ENCODE measurements at places on chromosomes 5 and 9.

GRCh38 chr9:13033959-13034693 is 245.4 kb downstream of the MPDZ start:
- peak overlapping the region; percentile 45 for H3K27ac ChIP-seq
- DNase-seq = peak; percentile 51
- H3K27me3 ChIP-seq = no peaks in the 10 kb centered on the region

- H3K36me3 ChIP-seq = no peaks in the 10 kb centered on the region
- H3K4me1 ChIP-seq = peaks cover 37% of the 10 kb centered on the region
- peak; percentile 69 for DNase-seq
These were observed 37.4 kb downstream of the CPEB4 start for GRCh38 chr5:173925449-173926071.

- peak; percentile 10 for DNase-seq
- H3K27me3 ChIP-seq = no peaks in the 10 kb centered on the region
- peaks cover 15% of the 10 kb centered on the region for H3K4me1 ChIP-seq
These were observed 548 bp downstream of the CEP120 start for GRCh38 chr5:123422433-123423277.

DNA sequence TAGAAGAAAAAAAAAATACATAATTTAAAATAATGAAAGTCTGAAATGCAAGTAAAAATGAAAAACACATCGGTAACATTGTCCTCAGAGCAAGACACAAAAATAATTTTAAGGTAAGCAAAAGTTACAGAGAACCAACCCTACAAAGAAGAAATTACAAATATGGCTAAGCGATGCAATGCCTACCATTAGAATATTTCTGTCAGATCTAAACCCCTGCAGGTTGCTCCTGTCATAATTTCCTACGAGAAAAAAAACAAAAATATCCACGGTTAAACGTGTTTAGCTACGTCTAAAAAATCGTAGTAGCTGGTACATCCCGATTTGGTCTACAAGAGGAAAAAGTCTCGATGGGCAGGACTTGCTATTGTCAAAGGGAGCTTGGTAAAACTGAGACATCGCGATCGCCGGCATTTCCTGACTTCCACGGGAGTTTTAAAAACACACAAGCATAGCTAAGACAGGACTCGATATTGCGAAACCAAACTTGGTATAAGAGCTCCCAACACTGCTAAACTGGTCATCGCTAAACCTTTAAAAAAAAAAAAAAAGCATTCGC is 1.1 kb upstream of the ANXA2R start:
- peaks cover 90% of the 10 kb centered on the region for H3K36me3 ChIP-seq
- H3K4me1 ChIP-seq = peaks cover 29% of the 10 kb centered on the region
- H3K27me3 ChIP-seq = no peaks in the 10 kb centered on the region
- peak overlapping the region; percentile 96 for H3K27ac ChIP-seq

GRCh38 chr5:131854134-131854533 is 57.3 kb upstream of the FNIP1 start:
- peaks cover 34% of the 10 kb centered on the region for H3K27me3 ChIP-seq
- DNase-seq = no peak
- no peaks in the 10 kb centered on the region for H3K4me1 ChIP-seq
- no peak overlapping the region for H3K4me3 ChIP-seq

DNA sequence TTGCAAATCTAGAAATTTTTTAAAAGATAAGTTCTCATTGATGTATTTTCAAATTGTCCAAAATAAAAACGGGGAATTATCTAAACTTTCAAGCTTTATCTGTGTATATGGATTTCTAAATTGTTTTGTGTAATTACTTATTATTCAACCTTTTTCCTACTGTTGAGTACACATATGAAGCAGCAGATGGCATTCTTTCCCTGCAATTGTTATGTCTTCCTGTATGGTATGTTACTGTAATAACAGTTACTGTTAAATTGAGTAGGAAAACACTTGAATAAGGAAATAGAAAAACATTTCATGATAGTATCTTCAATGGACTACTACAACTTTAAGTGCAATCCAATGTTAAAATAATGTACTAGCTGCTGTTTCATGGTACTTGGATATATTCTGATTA is 124.8 kb downstream of the RANBP17 start:
- no peak overlapping the region for H3K27ac ChIP-seq
- DNase-seq = no peak
- no peaks in the 10 kb centered on the region for H3K27me3 ChIP-seq
- no peaks in the 10 kb centered on the region for H3K36me3 ChIP-seq

DNA sequence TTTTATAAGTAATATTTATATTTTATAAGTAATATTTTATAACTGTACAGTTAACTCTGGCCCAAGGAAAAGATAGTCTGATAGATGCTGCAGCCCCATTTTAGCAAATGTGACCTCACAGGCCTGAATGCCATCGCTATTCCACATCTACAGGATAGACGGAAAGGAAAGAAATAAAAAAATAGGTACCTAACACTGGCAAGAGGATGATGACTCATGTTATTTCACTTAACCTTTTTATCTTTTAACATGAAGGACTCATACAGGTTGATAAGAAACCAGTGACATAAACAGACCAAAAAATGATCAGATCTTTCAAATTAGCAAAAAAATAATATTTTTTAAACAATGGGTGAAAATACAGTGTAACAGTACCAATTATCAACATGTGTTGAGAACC is 2.7 kb downstream of the CD274 start:
- H3K4me3 ChIP-seq = no peak overlapping the region
- peaks cover 23% of the 10 kb centered on the region for H3K4me1 ChIP-seq
- H3K27me3 ChIP-seq = no peaks in the 10 kb centered on the region
- H3K27ac ChIP-seq = no peak overlapping the region

DNA sequence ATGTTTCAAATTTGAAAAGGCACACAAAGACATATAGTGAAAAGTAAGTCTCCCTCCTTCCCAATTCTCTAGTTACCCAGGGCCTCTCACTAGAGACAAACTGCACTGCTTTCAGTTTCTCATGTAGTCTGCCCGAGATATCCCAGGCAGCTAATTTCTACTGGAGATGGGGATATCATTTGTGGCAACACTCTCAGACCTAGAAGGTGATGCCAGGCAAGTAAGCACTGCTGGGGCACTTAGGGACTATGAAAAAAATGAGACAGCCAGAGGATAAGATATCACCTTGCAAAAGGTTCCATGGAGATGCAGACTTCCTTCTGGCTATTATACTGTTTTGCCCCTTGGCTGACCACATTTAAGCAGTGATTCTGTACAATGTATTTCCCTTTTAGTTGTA is 12.6 kb downstream of the SIL1 start:
- no peak for DNase-seq
- no peaks in the 10 kb centered on the region for H3K36me3 ChIP-seq
- H3K4me3 ChIP-seq = no peak overlapping the region
- H3K27me3 ChIP-seq = no peaks in the 10 kb centered on the region

GRCh38 chr9:117677572-117677971 is 26.6 kb upstream of the TLR4 start:
- H3K27me3 ChIP-seq = no peaks in the 10 kb centered on the region
- DNase-seq = no peak
- H3K36me3 ChIP-seq = no peaks in the 10 kb centered on the region

GRCh38 chr9:72627956-72628540 is 106.6 kb downstream of the TMC1 start:
- no peak for DNase-seq
- H3K27ac ChIP-seq = no peak overlapping the region
- H3K36me3 ChIP-seq = no peaks in the 10 kb centered on the region
- H3K4me3 ChIP-seq = no peak overlapping the region
- no peaks in the 10 kb centered on the region for H3K27me3 ChIP-seq

DNA sequence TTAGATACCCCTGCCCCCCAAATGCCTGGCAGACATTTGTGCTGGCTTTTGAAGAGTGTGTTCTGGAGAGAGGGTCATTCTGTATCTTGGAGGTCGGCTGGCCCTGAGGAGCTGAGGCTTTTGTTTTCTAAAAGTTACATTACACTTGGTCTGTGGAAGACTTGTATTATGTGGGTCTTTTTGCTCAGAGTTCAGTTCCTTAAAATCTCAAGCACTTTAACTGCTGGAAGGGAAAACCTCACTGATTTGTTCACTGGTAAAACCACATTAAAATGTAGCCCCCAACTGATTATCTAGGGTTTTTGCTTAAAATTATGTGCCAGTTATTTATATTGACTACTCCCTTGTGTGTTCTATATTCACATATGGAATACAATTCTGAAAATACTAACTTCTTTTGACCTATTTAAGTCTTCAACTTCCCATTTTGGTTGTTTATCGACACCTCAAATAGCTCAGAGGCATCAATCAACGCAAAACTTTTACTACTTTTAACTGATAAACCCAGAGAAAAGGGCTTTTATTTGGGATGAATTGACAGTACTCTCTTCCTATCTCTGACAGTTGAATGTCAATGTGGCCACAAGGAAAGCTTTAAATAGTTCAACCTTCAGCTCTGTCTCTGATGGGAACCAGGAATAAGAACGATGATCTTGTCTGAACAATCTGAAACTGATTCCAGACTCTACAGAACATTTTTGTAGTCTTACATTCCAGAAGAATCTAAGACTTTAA is 54.0 kb upstream of the MAP3K1 start:
- H3K4me3 ChIP-seq = no peak overlapping the region
- DNase-seq = no peak
- H3K27me3 ChIP-seq = no peaks in the 10 kb centered on the region
- H3K36me3 ChIP-seq = no peaks in the 10 kb centered on the region
- H3K27ac ChIP-seq = no peak overlapping the region
